ENCODE measurements at places on chromosomes 1 and 21.

- peak; percentile 60 for DNase-seq
These were observed 1.5 kb upstream of the DNAJB4 start for GRCh38 chr1:78003070-78003746.

DNA sequence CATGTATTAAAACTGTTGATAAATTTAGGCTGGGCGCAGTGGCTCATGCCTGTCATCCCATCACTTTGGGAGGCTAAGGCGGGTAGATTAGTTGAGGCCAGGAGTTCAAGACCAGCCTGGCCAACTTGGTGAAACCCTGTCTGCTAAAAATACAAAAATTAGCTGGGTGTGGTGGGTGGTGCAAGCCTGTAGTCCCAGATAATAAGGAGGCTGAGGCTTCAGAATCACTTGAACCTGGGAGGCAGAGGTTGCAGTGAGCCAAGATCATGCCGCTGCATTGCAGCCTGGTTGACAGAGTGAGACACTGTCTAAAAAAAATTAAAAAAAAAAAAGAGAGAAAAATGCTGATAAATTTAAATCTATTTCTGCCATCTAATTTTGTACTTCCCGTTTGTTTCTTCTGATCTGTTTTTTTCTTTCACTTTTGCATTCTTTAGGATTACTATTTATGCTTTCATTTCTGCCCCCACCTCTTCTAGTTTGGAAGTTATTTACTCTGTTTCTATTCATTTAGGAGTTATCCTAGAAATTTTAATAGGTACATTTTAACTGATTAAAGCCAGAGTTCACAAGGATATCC is 3.2 kb upstream of the DENND1B start:
- no peak for DNase-seq

- DNase-seq = no peak
These were observed 12.2 kb upstream of the DHRS3 start for GRCh38 chr1:12629985-12630760.

DNA sequence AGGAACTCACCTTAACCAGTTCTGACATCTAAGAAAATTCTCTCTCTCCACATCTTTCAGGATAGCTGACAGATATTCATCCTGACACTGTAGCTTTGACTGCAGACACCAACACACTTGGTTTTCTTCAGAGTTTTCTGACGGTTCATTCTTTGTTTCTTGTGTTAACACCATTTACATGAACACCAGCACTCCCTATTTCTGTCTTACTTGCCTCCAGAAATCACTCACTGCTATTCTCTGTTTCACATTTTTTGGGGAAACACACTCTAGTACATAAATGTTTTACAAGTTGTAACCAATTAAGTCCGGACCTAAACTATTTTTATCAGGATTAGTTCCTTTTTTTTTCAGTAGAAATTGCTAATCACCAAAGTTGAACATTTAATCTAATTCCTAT is 15.4 kb downstream of the FLVCR1 start:
- DNase-seq = no peak

DNA sequence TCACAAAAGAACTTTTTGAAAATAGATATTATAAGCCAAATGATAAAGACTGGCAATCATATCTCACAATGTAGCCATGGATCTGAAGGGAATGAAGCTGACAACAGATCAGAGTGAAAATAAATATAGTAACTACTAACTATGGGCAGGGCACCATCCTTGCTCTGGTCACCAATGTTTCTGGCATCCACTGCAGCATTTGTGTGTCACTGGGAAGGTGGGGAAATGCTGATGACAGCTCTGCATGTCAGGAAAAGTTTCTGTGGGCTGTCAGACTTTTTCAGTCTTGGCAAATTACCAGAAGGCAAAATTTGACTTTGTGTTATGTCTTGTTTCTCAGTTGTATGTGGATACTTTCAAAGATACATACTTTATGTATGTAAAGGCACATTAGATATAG is 195.6 kb downstream of the ZNF326 start:
- no peak for DNase-seq

DNA sequence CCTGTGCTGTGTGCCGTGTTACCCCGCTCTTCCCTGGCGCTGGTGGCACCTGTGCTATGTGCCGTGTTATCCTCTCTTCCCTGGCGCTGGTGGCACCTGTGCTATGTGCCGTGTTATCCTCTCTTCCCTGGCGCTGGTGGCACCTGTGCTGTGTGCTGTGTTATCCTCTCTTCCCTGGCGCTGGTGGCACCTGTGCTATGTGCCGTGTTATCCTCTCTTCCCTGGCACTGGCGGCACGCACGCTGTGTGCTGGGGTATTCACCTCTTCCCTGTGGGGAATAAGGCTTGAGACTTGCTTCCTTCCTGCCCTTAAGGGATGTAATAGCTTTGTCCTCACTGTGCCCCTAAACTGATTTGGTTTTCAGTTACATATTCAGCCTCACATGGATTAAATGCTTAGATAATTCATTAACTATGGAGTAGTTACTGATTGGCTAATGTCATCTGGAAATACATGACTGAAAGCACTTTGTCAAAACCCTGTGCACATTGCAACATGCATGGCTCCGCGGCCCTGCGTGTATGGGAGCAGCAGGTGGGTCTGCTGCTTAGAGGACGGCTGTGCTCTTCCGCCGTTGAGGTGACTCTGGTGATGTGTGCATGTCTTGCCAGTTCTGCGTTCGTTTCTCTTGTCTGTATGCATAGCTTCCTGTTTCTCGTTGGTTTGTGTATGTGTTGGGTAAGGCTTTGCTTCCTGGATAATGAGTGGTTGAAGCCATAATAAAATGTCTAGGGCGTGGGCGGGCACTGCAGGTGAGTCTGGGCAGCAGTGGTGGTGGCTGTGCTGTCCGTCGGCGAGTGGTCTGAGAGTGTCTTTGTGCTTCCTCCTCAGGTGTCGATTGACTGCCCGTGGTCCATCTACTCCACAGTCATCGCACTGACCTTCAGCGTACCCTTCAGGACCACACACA is 17.9 kb upstream of the PWP2 start:
- no peak for DNase-seq

- no peak for DNase-seq
These were observed 29.4 kb upstream of the EIF4G3 start for GRCh38 chr1:21206117-21206516.

DNA sequence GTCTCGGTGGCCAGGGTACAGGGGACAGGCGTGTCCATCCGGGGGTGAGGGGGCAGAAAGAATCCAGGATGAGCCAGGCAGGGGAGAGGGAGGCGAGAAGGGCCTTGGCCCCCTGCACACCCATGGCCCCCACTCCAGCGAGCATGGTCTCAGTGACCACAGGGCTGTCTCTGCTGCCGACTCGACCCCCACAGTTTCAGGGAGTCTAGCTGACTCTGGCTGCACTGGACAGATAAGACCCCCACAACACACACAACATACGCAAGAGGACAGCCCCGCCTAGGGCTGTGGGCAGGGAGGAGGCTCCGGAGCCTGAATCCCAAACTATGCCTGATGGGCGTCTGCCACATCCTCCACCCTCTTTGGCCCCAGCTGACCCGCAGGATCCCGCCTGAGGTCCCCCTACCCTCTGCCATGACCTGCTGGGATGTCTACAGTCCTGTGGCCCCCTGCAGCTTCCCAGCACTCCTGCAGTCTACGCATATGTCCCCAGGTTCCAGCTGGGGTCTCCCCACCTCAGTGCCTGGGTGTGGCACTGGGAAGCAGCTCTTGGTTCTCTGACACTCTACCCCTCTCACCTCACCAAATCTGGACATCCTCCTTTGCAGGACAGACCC is 22.0 kb downstream of the WNT9A start:
- no peak for DNase-seq

DNA sequence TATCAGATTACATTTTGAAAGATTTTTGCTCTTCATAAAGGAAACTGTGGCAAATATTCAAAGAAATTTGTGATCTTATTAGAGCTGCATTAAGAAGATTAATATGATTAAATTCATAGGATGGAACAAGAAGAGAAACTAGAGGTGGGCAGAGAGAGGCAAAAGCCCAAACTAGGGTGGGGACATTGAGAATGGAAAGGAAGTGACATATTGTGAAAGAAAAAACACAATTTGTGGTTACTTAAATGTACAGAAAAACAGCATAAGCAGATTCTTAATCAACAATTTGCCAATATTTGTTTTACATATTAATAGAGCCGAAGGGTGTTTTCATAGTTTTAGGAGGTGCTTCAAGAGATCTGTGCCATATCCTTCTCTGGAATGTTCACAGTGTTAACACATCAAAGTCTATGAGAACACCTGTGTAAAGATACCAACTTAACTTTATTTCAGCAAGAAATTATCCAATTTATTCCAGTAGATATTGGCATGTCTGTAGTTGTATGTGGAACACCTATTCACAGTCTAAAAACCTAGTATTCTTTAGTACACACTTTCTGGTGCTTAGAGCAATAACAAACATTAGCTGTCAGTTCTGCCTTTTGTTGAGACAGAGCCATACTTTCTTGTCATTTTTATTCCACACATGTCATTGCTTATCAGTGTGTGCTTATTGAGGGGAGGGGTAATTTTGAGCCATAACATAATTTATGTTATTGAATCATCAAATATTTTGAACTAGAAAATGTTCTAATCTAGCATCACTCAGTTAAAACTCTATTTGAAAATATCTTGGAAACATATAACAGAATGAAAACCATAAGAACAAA is 401.5 kb downstream of the PTPRC start:
- DNase-seq = no peak

- DNase-seq = no peak
These were observed 85.1 kb downstream of the BCAR3 start for GRCh38 chr1:93596329-93597089.

DNA sequence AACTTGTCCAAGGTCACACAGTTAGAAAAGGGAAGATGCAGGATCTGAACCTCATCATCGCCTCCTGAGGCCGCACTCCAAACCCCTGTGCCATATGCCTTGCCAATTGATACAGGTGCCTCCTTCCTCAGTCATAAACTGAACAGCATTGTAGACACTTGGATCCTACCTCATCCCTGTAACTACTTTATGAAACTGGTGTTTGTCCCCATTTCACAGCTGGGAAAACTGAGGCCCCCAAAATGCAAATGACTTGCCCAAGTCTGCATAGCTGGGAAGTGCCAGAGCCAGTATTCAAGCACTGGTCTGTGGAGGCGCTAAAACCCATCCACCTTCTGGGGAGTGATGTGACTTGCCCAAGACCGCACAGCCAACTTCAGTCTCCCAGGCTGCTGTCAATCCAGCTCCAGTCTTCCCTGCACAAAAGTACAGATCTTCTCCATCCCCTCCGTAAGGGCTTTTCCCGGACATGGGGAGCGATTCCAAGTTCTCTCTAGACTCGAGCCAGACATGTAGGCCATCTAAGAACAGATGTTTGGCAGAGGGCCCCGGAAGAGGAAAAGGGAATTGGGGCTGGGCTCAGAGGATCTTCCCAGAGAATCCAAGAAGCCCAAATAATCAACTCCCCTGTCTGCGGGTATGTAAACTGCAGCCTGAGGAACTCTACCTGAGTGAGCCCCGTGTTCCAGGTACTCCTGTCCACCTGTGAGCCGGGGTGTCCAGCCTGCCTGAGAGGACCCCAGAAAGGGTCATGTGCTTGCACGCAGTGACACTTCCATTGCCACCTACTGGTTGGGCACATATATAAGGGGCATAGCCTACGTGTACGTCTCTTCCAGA is 60.5 kb downstream of the SYT2 start:
- no peak for DNase-seq

DNA sequence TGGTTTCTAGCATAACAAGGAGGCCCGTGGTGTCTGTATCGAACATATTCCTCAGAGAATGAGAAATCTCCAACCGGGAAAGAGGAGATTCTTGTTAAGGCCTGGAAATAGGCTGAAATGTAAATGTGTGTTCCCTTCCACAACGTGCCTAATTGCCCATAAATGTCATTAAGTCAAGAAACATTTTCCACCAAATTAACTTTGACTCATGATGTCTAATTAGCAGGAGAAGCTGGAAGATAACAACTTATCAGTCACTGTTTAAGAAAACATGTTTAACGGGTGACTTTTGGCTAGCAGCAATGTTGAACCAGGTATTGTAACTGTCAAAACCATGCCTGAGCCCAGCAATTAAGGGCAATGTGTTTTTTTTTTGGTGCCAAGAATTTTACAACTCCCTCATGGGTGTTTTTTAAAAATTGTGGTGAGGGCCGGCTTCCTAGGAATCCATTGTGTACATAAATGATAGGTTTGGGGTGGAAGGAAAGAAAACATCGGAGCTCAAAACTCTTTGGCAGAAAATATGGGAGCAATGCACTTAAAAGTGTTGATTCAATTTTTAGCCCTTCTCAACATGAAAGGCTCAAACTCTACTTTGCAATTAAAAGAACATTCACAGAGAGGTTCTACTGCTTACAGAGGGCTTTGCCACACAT is 67.0 kb downstream of the OLIG1 start:
- DNase-seq = no peak

DNA sequence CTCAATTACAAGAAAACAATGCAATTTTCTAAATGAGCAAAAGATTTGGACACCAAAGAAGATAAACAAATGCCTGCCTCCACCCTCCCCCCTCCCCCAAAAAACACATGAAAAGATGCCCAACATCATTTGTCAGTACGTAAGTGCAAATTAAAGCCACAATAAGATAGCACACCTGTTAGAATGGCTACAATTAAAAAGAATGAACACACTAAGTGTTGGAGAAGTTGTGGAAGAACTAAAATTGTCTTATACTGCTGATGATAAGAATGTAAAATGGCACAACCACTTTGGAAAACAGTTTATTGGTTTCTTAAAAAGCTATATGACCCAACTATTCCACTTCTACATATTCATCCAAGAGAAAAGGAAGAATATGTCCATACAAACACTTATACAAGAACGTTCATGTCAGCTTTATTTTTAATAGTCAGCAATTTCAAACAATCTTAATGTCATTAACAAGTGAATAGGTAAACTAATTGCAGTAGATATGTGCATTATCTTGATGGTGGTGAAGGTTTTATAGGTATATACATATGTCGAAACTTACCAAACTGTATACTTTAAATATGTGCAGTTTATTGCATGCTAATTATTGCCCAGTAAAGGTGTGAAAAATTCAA is 10.4 kb downstream of the IL20 start:
- DNase-seq = no peak

DNA sequence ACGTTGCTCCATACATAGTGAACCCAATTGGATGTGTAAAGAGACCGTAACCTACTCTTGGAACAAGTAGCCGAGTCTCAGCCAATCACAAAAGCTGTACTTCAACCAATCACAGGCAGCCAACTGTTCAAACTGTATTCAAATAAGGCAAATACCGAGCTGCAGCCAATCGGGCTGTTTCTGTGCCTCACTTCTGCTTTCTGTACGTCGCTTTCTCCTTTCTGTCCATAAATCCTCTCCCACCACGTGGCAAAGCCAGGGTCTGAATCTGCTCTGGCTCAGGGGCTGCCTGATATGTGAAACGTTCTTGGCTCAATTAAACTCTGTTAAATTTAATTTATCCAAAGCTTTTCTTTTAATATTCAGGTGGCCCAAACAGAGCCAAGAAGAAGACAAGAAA is 210.3 kb downstream of the URB2 start:
- peak; percentile 50 for DNase-seq
